ENCODE measurements at places on chromosomes 5 and 9.
A peak's percentile ranks its signal among the peaks of the same experiment; 100 is the strongest.

- no peak for DNase-seq
Observed at GRCh38 chr5:153592081-153592480, 101.6 kb downstream of the GRIA1 start.

- peak; percentile 26 for DNase-seq
Observed at GRCh38 chr5:96326902-96327301, 106.1 kb downstream of the PCSK1 start.

DNA sequence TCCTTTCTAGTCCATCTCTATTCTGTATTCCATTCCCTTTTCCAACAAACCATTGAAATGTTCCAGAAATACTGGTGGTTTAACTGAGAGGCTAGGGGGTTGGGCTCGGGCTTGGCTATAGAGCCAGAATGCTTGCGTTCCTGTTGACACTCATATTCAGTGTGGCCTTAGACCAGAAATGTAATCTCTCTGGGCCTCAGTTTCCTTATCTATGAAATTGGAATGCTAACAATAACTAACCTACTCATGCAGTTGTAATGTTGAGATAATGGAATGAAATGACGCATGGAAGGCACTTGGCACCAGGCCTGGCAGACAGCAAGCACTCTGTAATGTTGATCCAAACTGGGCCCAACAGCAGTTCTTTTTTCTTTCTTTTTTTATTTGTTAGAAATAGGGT is 26.8 kb downstream of the JADE2 start:
- DNase-seq: no peak

- DNase-seq: no peak
Observed at GRCh38 chr5:27821681-27822080, 783.3 kb upstream of the CDH9 start.

DNA sequence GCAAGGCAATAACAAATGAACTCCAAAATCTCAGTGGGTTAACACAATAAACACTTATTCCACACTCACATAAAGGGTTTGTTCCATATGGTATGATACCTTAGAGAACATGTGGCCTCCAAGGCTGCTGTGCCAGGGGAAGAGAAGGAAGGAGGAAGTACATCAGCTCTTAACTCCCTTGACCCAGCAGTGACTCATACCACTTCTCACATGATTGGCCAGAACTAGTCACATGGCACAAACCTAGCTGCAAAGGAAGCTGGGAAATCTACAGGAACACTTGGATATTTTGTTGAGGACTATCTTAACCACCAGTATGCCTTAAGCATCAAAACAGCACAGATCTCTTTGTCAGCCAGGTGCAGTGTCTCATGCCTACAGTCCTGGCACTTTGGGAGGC is 99.3 kb downstream of the SLIT3 start:
- no peak for DNase-seq

GRCh38 chr9:97511655-97512427 is 10.4 kb downstream of the TMOD1 start:
- DNase-seq: no peak

Data from activated CD4-positive, alpha-beta T cell treated with anti-CD3 and anti-CD28 coated beads, Interleukin-2, Interleukin-4, amounts not matched to agents 100 ng/mL and 50 ng/mL, durations not matched to agents 16 hours and 8 hours (primary cell).